NCI-H2081 (cell line): ENCODE measurements at places on chromosomes 5 and 9.

GRCh38 chr5:110590187-110590586 lies 136.3 kb downstream of the TMEM232 start:
- peak; percentile 18 for DNase-seq

GRCh38 chr5:33582417-33582816 lies 141.7 kb downstream of the TARS1 start:
- DNase-seq: no peak

GRCh38 chr5:16437977-16438376 lies 27.6 kb downstream of the ZNF622 start:
- no peak for DNase-seq

DNA sequence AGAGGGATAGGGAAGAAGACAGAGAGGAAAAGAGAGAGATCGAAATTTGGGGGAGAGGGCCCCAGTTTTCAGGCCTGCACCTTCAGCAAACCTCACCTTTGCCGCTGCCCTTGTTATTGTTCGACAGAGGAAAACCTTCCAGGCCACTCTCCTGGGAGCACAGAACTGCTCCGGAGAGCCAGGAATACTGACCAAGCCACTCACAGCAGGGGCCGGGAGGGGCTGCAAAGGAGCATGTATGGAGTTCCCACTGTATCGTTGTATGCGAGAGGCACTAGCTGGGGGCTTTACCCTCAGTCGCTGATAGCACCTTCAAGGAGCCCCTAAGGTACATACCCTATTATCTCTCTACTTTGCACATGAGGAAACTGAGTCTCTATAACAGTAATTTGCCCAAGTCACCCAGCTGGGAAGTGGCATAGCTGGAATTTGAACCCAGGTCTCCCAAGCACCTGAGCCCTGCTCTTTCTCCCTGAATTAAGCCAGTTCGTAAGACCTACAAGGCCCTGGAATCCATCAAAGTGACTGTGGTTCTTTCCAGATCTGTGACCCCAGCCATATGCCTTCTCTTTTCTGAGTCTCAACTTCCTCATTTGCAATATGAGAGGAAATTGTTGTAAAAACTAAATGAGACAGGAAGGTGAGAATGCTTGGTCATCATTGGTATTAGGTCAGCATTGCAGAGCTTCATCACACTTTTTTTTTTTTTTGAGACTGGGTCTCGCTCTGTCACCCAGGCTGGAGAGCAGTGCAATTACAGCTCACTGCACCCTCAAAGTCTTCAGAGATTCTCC lies 21.0 kb upstream of the FOXE1 start:
- no peak for DNase-seq

DNA sequence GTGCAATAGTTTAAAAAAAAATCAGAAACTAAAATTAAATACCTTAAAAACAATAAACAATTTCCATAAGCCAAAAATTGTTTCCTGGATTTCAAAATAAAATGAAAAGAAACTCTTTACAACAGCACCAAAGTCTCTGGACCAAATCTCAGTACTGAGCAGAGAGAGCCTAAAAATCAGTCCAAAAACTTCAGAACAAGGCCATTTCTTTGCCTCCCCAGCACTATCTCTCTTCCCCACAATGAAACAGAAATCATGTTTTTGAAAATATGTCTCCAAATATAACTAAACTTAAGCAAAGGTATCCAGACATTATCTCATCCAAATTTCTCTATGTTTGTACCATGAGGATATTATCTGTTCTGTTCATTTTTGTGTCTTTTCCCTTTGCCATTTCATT lies 1.0 kb downstream of the FREM1 start:
- DNase-seq: no peak

GRCh38 chr5:2410451-2410850 lies 341.0 kb downstream of the IRX2 start:
- DNase-seq: no peak
